Activated T-helper 1 cell treated with anti-CD3 and anti-CD28 coated beads, Interleukin-12 subunit alpha, Interleukin-12 subunit beta, Interleukin-2, Interleukin-4 antibody, amounts not matched to agents 30 ng/mL and 10 ng/mL and 1 ng/mL, durations not matched to agents 14 hours and 24 hours and 36 hours (primary cell): ENCODE measurements at places on chromosomes 16 and 17. TPM values are rescaled to one million over a fixed set of nuclear protein-coding genes. Genes with fewer than 3 reads are reported as not detected.

PRAC1 gene
- not detected in 2 replicates for total RNA-seq

NAA60 gene
- total RNA-seq, result 35.4 and 38.3 TPM in 2 replicates

DNA sequence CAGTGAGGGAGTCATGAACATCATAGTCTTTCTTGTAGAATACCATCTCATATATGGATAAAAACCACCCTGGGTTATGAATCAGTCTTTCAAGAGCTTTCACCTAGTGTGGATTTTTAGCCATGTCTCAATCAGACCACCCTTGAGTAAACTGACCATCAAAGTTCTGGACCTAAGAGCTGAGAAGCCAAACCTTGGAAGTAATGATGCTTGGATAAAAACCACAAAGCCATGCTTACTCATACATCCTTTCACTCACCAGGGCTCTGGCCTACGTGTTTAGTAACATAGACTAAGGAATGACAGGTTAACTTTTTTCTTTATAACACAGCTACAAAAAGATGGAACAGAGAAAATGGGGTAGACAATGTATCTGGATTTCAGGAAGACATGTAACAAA lies 167.2 kb downstream of the STX8 start:
- no peaks in the 10 kb centered on the region for H3K36me3 ChIP-seq
- no peaks in the 10 kb centered on the region for H3K27me3 ChIP-seq
- DNase-seq, result no peak
- H3K27ac ChIP-seq, result no peak overlapping the region
- H3K4me3 ChIP-seq, result no peak overlapping the region
- H3K4me1 ChIP-seq, result no peaks in the 10 kb centered on the region

GRCh38 chr17:9798724-9799123 lies 7.3 kb upstream of the DHRS7C start:
- no peak overlapping the region for H3K27ac ChIP-seq
- H3K36me3 ChIP-seq, result no peaks in the 10 kb centered on the region
- H3K27me3 ChIP-seq, result no peaks in the 10 kb centered on the region
- DNase-seq, result no peak

- H3K4me3 ChIP-seq, result no peak overlapping the region
- DNase-seq, result no peak
- H3K4me1 ChIP-seq, result no peaks in the 10 kb centered on the region
- H3K27me3 ChIP-seq, result peaks cover 2% of the 10 kb centered on the region
- no peaks in the 10 kb centered on the region for H3K36me3 ChIP-seq
Measured at GRCh38 chr17:12256380-12256995, 235.8 kb downstream of the MAP2K4 start.

DNA sequence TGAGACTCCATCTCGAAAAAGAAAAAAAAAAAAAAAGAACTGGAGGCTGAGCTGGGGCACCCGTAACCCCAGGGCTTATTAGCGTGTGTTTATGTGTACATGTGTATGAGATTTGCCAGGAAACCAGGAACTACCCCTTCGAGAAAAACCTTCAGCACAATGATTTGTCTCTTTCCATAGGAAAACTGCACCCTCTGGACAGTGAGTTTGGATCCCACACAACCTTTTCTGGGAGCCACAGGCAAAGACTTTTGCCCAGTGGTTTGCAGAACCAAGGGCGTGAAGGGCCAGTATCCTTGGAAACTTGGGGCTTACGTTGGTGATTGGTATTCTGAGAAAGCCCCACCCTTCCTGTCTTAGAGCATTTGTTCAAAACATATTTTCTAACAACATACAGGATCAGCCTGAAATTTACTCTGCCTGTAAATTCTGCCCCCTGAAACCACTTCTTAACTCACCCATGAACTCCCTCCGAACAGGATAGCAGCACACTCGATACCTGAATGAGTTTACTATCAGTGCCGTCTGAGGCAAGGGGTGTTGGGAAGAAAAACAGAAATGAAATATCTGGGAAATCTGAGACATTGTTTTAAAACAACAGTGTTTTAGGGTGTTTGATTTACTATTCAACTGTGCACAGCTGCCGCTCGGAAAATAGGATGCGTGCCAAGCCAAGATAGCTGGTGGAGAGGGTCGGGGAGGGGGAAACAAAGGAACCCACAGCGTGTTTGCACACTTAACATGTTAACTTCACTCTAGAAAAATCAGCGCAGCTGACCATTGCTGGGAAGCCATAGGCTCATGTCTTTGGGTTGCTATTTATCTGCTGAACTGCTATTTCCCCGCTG lies 40.2 kb upstream of the MAF start:
- peak; percentile 17 for DNase-seq
- peak overlapping the region; percentile 13 for H3K4me3 ChIP-seq
- H3K27ac ChIP-seq, result peak overlapping the region; percentile 49
- no peaks in the 10 kb centered on the region for H3K27me3 ChIP-seq
- peaks cover 4% of the 10 kb centered on the region for H3K36me3 ChIP-seq
- H3K4me1 ChIP-seq, result peaks cover 55% of the 10 kb centered on the region
